Activated naive CD8-positive, alpha-beta T cell treated with anti-CD3 and anti-CD28 coated beads for 36 hours (primary cell): ENCODE measurements at places on chromosomes 1 and 21. TPM values are rescaled to one million over a fixed set of nuclear protein-coding genes. Genes with fewer than 3 reads are reported as not detected.

Gene COL24A1
- not detected for total RNA-seq

DNA sequence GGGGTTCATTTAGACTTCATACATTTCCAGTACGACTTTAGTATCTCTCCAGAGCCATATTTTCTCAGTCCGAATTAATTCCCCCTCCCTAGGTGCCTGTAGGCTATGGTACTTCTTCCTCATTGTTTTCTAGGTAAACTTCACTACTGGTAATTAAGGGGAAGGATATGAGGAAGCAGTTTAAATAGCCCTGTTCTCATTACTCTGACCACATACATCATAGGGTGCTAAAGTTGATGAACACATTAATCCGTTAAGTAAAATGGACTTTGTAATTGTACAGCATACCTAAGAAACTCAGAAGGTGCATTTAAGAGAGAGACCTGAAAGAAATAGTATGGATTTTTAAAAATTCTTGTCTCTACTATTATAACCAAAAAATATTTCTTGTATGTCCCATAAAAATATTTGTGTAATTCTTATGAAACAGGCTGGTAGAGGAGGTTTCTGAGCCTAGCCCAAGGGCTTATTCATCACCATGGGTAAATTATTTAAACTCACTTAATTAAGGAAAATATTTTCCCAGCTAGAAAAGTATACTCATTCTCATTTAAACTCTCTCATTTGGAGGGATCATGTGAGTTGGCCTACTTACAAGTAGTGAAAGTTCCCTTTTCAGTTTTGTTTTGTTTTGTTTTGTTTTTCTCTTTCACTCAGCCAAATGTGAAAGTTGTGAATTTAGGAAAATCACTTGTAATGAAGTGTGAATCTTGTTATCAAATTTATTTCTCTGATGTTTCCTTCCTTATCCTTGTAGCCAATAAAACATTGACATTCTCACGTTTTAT is 2.0 kb downstream of the PRMT6 start:
- no peak for DNase-seq

Gene ITGB3BP
- 60.2 TPM for total RNA-seq

GRCh38 chr1:3186526-3186921 is 117.5 kb downstream of the PRDM16 start:
- DNase-seq, result no peak

- DNase-seq, result no peak
Measured at GRCh38 chr1:210882414-210883221, 251.3 kb downstream of the KCNH1 start.

GRCh38 chr1:183339556-183340167 is 78.5 kb downstream of the NMNAT2 start:
- no peak for DNase-seq

GRCh38 chr1:150895618-150896017 is 8.7 kb downstream of the CTXND2 start:
- no peak for DNase-seq

Gene CCDC185
- not detected for total RNA-seq

Gene NPR1
- 0.06 TPM for total RNA-seq

Gene VTCN1
- total RNA-seq, result not detected

Gene VAV3
- 4.6 TPM for total RNA-seq

DNA sequence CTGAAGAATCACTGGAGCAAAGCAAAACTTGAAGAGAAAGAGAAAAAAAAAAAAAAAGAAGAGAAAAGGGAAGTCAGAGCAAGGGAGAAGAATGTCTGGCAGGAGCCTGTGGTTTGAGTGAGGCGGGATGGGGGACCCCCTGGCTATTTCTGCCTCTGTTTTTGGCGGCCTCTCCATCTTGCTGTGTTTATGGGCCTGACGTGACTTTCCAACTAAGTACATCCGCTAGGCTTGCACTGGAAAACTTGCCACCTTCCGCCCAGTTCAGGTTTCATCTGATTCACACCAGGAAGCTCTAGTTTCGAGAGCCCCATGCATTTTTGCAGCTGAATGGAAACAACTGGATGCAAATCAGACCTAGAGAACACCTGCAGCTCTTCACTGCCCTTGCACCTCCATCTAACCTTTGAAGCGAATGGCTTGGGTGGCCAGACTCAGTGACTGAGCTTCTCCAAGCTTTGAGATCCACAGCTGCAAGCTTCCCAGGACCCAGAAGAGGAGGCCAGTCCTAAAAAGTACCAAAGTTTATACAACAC is 28.0 kb downstream of the TBX15 start:
- no peak for DNase-seq

DNA sequence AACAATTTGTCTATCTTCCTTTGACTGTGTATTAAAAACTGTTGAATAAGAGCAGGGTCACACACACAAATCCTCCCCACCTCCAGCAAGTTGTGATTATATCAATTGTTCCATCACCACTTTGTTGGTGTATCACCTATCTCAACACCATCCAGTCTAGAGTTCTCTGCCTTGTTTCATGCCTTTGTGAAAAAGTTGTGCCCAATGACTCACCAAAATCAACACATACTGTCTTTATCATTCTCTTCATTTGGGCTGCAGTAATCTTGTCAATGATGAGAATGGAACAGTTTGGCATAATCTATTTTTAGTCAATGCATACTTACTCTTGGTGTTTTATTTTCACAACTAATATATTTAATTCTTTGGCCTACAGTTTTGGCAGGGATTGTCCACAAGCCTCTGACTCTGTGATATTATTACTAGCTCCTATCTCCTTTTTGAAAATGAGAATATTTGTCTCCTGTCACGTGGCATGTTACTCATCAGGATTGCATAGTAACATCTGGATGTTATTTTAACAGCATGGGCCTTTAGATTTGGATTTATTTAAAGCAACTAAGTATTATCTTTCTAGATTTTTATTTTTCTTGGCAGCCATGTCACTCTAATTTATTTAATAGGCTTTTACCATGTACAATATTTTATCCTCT is 5.1 kb downstream of the C1orf87 start:
- no peak for DNase-seq

GRCh38 chr1:182185842-182186756 is 124.6 kb upstream of the ZNF648 start:
- no peak for DNase-seq

Gene ADAMTSL4
- 0.06 TPM for total RNA-seq

DNA sequence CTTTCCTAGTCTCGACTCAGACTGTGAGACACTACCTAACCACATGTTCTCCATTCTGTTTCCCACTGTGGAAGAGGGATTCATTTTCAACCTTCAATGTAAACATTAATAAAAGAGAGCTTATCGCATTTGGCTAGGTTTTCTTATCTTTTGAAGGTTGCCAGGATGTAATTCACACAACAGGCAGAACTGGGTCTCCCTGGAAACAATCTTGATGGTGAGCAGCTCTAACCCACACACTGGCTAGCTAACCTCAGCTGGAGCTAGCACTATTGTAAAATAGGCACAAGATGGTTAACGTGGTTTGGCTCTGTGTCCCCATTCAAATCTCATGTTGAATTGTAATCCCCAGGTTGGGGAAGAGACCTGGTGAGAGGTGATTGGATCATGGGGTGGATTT is 75.1 kb downstream of the ZSCAN20 start:
- DNase-seq, result no peak

- peak; percentile 66 for DNase-seq
Measured at GRCh38 chr1:19240673-19241538, 10.4 kb downstream of the EMC1 start.

- DNase-seq, result no peak
Measured at GRCh38 chr1:186440584-186440983, 20.3 kb downstream of the PDC start.

Gene RGS2
- total RNA-seq, result 6.1 TPM

Gene CYYR1
- total RNA-seq, result not detected

DNA sequence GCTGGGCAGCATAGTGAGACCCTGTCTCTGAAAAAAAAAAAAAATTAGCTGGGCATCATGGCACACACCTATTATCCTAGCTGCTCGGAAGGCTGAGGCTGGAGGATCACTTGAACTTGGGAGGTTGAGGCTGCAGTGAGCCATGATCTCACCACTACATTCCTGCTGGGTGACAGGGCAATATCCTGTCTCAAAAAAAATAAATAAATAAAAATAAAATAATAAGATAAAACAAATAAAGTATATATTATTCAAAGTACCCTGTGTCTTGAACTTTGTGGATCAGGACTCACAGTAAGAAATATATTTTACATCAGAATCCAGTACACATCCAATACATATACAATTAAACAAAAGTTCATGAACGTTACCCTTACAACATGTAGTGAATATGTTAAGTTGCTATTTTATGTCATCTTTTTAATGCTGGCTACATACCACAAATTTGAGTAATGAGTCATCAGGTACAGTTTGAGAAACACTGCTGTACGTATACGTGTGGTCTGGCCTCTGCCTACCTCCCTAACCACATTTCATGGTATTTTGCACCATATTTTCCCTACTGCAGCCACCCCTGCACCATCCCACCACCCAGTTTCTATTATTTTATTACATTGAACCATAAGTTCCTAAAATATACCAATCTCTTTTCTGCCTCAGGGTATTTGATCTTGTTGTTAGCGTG is 4.4 kb downstream of the NME7 start:
- DNase-seq, result peak; percentile 54

- no peak for DNase-seq
Measured at GRCh38 chr1:47941609-47942239, 55.5 kb downstream of the TRABD2B start.

DNA sequence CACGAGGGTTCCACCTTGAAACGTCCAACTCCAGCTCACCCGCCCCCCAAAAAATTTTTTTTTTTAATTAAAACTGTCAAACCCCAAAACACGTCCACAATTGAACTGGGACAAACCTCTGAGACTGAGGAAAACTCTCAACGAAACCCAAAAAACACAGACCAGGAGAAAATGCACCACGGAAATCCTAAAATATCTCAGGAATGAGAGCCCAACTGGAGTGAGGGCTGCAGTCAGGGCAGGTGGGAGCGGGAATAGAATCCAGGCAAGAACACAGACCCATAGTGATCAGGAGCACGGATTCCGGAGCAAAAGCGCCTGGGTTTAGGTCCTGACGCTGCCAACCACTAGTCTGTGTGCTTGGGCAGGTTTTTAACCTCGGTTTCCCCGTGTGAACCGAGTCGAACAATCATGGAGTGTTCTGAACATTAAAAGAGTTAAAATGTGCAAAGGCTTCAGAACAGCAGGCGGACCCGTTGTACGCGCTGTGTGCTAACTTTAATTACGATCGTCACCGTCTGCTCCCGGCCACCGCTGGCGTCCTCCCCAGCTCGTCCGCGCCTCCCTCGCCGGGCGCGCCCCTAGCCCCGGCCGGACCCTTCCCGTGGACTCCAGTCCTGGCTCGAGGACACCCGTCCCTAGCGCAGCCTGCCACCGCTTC is 624 bp downstream of the ARHGAP29 start:
- peak; percentile 4 for DNase-seq

- no peak for DNase-seq
Measured at GRCh38 chr21:35796844-35797243, 263.5 kb downstream of the SETD4 start.

DNA sequence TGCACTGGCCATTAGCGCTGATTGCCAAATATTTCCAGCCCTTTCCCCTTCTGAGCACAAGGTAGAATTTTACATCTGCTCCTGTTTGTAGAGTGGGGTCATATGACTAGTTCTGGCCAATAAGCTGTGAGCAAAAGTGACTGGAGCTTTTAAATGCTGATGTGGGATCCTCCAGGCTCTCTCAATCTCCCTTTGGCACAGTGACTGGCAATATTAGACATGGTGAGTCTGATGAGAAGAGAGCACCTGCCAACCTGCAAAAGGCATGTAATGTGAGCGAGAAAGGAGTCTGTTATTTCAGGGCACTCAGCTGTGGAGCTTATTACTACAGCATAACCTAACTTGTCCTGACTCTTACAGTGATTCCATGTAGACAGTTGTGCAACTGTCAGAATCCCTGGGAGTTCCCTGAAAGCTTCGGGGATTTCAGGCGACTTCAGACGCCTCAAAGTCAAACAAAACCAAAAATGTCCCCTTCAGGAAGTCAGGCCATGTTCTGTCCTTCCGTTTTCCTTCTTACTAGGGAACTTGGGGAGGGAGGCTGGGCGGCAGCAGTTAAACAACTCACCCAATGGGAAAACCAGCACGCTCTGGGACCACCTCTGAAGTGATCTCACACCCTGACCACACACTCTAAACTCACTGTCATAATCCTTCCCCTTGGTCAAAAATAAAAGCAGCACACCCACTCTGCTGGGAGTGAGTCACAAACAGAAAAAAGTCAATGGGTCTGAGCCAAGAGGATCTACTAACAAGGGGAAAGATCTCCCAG is 3.6 kb upstream of the RASSF5 start:
- peak; percentile 71 for DNase-seq

- no peak for DNase-seq
Measured at GRCh38 chr1:95084317-95085176, 11.8 kb upstream of the ALG14 start.

DNA sequence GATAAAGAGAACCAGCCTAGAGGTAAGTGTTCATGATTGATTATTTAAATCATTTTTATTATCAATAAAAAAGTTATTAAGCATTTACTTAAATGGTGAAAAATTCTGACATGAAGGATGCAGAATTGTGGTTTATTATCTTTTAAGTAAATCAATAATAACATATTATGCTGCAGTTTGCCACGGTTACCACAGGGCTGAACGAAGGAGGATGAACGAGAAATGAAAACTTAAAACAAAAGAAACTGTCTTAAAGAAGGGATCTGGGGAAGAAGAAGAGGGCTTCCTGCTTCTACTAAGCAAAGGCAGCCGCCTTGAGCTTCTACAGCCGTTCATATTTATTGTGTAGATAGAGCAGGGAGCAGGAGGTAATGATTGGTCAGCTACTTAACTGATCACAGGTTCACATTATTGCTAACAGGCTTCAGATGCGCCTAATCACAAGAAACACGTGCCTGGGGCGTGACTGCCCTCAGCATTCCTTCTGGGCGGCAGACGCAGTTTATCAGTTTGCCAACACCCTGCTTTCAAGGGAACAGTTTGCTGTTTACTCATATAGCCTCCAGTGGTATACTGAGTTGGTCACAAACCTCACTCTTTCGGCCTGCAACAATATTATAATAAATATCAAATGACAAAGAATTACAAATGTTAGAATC is 5.8 kb upstream of the FNBP1L start:
- no peak for DNase-seq

- DNase-seq, result no peak
Measured at GRCh38 chr1:223820515-223820858, 25.3 kb downstream of the TP53BP2 start.

GRCh38 chr1:119727991-119728390 is 16.3 kb downstream of the PHGDH start:
- no peak for DNase-seq

Gene SPOCD1
- not detected for total RNA-seq

- DNase-seq, result no peak
Measured at GRCh38 chr1:236821091-236821627, 26.1 kb downstream of the MTR start.

Gene NTMT2
- total RNA-seq, result not detected

GRCh38 chr1:6962478-6962995 is 177.3 kb downstream of the CAMTA1 start:
- DNase-seq, result peak; percentile 80

DNA sequence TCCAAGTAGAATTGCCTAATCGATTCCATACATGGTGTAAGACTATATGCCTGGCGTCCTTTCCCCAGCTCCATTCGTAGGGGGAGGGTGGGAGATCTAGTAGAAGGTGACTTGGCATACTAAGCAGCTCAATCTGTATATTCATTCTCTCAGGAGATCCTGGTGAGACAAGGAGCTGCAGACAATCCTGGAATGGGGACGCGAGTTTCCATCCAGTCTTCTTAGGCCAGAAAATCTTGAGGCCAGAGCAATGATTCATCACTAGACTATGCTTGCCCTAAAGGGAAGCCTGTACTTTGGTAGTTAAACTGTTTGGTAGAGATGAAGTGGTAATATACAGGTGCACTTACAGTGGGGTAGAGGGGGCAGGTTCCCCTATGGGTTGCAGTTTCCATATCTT is 468.7 kb downstream of the ADGRL2 start:
- DNase-seq, result no peak

GRCh38 chr1:15100121-15100879 is 53.2 kb upstream of the TMEM51 start:
- DNase-seq, result peak; percentile 50
